ENCODE measurements at places on chromosomes 2 and 18. TPM values are rescaled to one million over a fixed set of nuclear protein-coding genes. Genes with fewer than 3 reads are reported as not detected.

Gene CNRIP1
- total RNA-seq: 31.6 TPM

Gene LOXL3
- 8.2 TPM for total RNA-seq

Gene COLEC11
- total RNA-seq: 5.5 TPM

Gene TRIM43
- not detected for total RNA-seq

Gene UGT1A10
- not detected for total RNA-seq

Gene HADHA
- 220 TPM for total RNA-seq

Gene IL1RL2
- total RNA-seq: 0.93 TPM

Gene KATNAL2
- total RNA-seq: 4.8 TPM

DNA sequence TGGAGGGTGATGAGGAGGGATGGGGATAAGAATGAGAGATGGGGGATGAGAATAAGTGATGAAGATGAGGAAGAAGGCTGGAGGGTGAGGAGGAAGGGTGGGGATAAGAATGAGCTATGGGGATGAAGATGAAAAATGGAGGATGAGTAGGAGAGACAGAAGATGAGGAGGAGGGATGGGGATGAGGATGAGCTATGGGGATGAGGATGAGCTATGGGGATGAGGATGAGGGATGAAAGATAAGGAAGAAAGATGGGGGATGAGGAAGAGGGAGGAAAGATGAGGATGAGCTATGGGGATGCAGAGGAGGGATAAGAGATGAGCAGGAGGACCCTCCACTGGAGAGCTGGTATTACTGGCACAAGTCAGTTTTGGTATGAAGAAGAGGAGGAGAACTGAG lies 231.5 kb downstream of the NAPG start:
- no peak for DNase-seq

DNA sequence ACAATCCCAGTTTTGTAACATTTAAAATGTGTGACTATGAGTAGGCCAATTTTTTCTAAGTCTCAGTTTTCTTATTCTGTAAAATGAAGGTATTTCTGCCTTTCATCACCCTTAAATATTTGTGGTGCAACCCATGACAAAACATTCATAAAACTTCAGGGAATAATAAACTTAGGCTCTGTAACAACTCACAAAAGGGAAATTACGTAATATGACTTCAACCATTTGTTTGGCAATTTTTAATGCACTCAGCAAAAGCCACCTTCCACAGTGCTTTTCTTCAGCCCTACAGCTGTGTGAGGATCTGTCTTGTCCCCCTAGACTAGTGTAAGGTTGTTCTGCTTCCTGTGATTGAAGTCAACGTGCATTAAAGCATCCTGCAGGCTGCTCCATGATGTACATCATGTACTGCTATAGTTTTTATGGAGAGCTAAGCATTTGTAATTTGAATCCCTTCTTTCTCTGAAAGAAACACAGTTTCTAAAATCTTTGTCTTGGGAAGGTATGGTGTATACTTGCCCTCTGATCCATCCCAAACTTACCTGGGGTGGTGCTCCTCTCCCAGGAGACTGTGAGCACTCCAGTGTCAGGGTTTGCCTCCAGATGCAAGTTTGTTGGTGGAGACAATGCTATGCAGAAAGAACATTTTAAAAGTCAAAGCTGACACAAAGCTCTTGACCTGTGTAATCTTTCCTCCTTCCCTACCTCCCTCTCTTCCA lies 39.1 kb downstream of the FN1 start:
- no peak for DNase-seq

DNA sequence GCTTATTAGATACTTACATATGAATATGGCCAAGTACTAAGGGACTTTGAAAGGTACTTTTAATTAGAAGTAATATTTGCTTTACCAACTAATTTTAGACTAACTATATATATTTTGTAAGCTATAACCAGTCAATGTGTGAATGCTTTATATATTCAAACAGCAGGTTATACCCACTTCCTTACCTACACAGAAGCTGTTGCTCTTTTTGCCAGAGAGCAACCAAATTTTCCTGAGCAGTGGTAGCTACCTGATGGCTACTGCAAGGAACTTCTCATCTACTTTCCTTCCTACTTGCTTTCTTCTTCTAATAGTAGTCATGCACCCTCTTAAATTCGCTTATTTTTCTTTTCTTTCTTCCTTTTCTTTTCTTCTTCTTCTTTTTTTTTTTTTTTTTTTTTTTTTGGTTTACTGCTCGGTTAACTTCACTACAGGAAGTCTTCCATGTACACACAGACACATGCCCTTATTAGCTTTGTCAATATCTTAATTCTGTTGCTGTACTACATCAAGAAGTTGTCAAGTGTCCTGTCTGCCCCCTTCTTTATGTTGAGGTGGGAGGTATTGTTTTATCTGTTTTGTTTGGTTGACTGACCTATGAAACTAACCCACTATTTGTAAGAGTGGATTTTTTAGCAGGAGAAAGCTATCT lies 95.0 kb downstream of the EPC2 start:
- DNase-seq: no peak

DNA sequence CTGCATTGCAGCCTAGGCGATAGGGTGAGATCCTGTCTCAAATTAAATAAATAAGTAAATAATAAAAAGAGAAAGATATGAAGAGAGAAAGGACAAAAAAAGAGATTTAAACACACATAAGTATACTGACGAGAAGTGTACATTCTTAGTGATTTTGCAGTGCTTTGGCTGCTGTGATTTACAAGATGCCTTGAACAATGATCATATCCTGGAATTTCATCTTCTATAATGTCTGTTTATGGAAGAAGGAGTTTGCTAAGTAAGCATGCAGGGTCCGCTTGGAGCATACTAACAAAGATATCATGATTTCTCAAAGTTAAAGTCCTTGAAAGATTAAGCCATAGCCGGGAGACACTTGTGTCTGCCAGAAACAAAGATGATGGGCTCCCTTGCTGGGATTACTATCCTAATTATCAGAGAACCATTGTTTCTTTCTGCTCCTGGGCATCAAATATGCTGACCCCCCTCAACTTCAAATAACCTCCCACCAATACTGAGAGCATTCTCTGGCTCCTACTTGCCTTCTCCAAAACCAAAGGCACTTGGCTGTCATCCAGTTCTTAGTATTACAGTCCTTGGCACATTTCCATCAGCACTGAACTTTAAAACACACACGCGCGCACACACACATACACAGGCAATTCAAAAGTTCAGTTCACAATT lies 47.5 kb upstream of the STAM2 start:
- DNase-seq: no peak

DNA sequence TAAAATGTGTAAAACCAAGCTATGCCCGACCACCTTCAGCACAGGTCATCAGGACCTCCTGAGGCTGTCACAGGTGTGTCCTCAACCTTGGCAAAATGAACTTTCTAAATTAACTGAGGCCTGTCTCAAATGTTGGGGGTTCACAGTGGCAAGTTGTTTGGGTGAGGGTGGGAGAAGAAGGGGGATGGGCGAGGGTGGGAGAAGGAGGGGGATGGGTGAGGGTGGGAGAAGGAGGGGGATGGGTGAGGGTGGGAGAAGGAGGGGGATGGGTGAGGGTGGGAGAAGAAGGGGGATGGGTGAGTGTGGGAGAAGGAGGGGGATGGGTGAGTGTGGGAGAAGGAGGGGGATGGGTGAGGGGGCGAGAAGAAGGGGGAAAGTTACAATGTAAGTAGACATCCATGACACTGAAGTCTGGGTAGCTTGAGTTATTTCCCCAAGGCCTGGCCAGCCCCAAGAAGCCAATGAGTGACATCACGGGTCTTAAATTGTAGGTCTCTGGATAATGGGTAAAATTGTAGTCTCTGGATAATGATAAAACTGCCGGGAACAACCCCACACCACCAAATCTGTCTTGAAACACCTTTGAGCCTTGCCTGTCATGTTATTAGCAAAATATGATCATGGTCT lies 56.3 kb downstream of the TIMM21 start:
- DNase-seq: no peak
